ENCODE measurements at places on chromosomes 2 and 18. TPM values are rescaled to one million over a fixed set of nuclear protein-coding genes. Genes with fewer than 3 reads are reported as not detected.

Gene SP5
- total RNA-seq: 0.60 TPM

Gene DSC3
- total RNA-seq: 1.2 TPM

Gene SCN9A
- total RNA-seq: 23.7 TPM

Gene CRYGB
- not detected for total RNA-seq

GRCh38 chr2:169865492-169865891, 38.2 kb downstream of the UBR3 start:
- H3K27ac ChIP-seq: no peak overlapping the region
- H3K36me3 ChIP-seq: peaks cover 10% of the 10 kb centered on the region
- peaks cover 8% of the 10 kb centered on the region for H3K4me1 ChIP-seq
- no peak overlapping the region for H3K4me3 ChIP-seq

- peak; percentile 60 for DNase-seq
- peak within 1 kb of the TSS; percentile 69 for H3K4me3 ChIP-seq
- peaks cover 4% of the 10 kb centered on the region for H3K4me1 ChIP-seq
- H3K27me3 ChIP-seq: peaks cover 57% of the 10 kb centered on the region
- H3K36me3 ChIP-seq: peaks cover 7% of the 10 kb centered on the region
Measured at GRCh38 chr2:10043256-10043905, at the start of gene KLF11. Gene KLF11 (plus strand): TSS chr2:10043550. CDS start chr2:10043717, 167 bp downstream.

DNA sequence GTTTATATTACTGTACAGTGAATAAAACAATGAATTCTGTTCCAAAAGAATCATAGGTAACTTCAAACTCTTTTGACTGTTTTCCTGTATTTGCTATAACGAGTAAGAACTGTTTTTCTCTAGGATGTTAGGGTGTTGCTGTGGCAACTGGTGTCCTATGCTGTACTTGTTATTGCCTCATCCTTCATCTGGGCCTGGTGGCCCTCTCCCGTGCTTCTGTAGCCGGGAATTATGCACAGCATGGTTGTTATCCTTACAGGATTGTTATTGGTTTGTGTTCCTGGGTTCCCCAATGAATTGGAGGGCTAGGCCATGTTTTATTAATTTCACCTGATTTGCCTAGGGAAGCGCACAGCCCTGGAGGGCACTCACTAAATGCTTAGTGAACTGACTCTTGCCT, 279.2 kb downstream of the PTPRM start:
- no peak for DNase-seq
- peaks cover 14% of the 10 kb centered on the region for H3K36me3 ChIP-seq
- H3K4me1 ChIP-seq: no peaks in the 10 kb centered on the region
- no peaks in the 10 kb centered on the region for H3K27me3 ChIP-seq
- H3K4me3 ChIP-seq: no peak overlapping the region

- no peaks in the 10 kb centered on the region for H3K36me3 ChIP-seq
- no peak for DNase-seq
- H3K27ac ChIP-seq: no peak overlapping the region
- no peak overlapping the region for H3K4me3 ChIP-seq
Measured at GRCh38 chr18:23929362-23929930, 85.1 kb upstream of the TTC39C start.

- H3K27ac ChIP-seq: no peak overlapping the region
- H3K4me3 ChIP-seq: no peak overlapping the region
- no peak for DNase-seq
- no peaks in the 10 kb centered on the region for H3K36me3 ChIP-seq
Measured at GRCh38 chr2:176852667-176853066, 359.9 kb upstream of the HNRNPA3 start.

Measured in progenitor cell of endocrine pancreas (in vitro differentiated cells).